NCI-H526 treated with DMSO at 0.1 percent for 48 hours (cell line): ENCODE measurements at places on chromosomes 11 and 22.

DNA sequence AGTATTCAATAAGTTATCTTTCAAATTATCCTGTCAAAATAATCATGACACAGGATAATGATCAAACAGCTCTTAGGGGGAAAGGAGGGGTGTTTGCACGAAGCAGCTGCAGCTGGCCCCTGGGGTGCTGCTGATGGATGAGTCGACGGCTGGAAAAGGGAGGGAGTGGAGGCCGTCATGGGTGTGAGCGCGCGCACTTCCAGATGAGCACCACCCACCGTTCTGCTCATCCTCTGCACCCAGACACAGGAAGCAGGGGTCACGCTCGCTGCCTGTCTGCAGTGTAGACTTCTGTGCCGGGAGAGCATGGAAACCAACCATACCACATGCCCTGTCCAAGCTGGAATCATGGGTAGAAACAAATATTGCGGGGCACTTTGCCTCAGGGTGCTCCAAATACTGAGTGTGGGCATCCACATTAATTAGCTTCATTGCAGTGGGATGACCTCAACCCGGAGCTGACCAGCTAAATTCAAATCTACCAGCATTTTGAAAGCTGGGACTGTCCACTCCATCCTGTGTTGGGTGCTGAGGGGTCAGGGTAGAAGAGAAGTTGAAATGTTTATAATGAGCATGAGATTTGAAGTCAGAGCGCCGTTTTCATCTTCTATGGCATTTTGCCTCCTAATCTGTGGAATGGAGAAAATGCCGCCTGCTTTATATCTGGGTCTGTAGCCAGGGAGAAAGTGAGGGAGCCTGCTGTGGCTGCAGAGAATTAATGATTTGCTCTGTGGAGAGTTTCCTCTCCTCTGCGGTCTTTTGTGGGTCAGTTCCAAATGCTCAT, 802.4 kb downstream of the TBC1D22A start:
- no peak for DNase-seq

GRCh38 chr11:20070459-20070858, 89.8 kb downstream of the DBX1 start:
- DNase-seq = peak; percentile 20

DNA sequence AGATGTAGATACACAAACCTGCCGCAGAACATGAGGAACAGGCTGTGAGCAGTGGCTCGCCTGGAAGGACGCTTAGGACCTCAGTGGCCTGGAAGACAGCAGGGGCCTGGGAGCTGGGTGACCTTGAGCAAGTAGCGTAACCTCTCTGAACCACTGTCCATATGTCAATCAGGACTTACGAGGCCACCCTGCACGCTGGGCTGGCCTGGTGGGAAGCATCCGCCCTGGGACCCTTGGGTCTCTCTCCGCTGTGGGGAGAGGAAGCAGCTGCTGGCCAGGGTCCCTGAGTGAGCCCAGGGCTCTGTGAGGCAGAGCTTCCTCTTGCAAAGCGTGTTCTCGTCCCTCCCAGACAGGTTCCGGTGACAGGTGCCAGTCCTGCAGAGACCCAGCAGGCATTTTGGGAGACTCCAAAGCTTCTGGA, 14.0 kb upstream of the EHD1 start:
- no peak for DNase-seq

GRCh38 chr22:19984201-19984753, 32.3 kb downstream of the ARVCF start:
- DNase-seq = no peak

GRCh38 chr11:66070604-66071380, 720 bp downstream of the PACS1 start:
- DNase-seq = no peak

DNA sequence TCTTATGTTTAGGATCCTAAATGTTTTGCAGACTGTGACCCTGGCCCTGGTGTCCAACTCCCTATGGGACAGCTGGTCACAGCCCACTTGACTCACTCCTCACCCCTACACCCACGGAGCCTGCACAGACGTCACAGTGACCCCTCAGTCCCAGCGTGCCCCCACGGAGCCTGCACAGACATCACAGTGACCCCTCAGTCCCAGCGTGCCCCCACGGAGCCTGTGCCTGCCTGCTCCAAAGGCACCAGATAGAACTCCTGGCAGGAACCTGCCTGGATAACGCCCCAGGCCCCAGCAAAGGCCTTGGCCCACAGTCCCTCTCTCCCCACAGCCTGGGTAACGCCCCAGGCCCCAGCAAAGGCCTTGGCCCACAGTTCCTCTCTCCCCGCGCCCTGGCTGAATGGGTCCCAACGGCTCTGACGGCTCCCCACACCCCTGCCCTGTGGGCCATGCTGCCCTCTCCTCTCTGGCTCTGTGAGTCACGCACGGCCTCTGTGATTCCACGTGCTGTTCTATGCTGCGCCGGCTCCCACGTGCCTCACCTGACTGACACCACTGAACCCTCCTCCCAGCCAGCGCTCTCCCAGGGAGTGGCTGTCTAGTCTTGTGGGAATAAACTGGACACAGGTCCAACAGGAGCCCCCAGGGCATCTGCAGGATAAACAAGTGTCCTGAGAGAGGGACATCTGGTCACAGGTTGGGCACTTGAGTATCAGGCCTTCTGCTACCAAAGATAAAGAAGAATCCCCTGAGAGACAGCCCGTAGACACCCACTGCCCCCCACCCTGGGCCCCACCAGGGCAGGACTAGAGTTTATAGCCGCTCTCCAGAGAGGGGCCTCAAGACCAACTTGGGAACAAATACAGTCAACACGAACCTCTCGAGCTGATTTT, 250.3 kb downstream of the BRD1 start:
- no peak for DNase-seq

- DNase-seq = peak; percentile 96
Measured at GRCh38 chr11:118912742-118913410, 12.8 kb downstream of the BCL9L start.

GRCh38 chr22:44668886-44669521, 33.0 kb upstream of the PRR5 start:
- no peak for DNase-seq

DNA sequence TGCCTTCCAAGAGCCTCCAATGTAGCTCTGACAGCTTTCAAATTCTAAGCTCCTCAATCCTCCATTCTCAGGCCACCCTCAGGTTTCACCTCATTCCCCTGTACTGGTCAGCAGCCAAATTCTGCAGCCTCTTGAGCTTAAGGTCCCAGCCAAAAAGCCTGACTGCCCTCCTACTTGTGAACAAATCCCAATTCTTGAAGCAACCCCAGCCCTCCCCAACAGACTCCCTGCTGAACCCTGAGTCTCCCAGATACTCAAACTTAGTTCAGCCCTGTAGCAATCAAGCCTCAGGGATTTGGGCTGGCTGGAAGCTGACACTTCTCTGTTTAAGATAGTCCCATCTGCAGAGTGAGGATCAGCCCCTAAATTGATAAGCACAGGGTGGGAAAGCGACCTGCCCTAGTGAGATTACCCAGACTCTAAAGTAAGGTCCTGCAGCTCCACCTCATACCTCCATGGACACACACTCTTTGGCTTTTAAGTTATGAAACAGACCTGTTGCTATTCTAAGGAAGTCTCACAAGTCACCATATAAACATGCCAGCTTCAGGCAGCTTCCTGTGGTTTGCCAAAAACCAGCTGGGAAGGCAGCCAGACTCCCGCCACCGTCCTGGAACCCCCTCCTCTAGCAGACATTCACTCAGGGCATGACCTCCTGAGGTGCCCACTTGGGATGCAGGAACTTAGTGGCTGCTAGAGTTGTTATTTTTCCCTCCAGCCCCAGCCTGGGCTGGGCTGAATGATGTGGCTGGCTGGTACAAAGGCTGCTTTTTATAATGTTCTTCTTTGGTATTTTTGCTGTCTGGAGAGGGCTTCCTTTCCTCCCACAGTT, 82.5 kb upstream of the PICALM start:
- DNase-seq = no peak

GRCh38 chr11:73141031-73141308, 1.1 kb downstream of the FCHSD2 start:
- no peak for DNase-seq

- peak; percentile 86 for DNase-seq
Measured at GRCh38 chr11:81497202-81497804, 1236.4 kb downstream of the FAM181B start.

GRCh38 chr22:18906896-18907295, 776 bp downstream of the DGCR6 start:
- no peak for DNase-seq

DNA sequence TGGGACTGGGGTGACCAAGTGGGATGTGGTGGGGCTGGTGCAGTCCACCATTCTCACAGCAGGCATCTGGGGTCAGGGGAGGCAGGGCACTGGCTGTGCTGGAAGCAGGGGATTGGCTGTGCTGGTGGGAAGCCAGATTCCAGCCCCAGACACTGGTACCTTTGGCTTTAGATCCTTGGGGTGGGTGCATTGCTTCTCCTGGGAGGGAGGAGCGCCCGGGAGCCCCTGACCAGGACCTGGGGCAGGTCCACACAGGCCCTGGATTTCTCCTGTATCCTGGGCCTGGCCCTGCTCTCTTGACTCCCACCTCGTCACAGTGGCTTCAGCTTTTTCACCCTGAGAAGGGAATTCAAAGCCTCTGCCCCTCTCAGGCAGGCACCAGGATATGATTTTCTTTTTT, 38.5 kb downstream of the ST3GAL4 start:
- DNase-seq = no peak

DNA sequence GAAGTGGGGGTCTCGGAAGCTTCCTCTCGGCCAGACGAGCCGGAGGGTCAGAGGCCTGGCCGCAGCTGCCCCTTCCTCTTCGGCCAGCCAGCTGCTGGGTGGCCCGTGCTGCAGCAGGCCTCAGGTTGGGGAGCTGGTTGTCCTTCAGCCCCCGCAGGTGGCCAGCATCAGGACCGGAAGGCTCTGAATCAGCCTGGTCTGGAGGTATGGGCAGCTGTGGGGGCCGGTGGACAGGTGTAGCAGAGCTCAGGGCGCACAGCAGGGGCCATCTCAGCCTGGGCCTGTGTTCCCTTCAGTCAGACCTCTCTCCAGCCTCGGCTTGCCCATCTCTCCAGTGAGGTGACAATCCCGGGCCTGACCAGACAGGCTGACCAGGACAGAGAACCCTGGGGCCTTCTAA, 13.9 kb upstream of the TBX1 start:
- DNase-seq = no peak

- DNase-seq = no peak
Measured at GRCh38 chr11:82539669-82540068, 194.0 kb downstream of the FAM181B start.

GRCh38 chr11:32231909-32232493, 141.1 kb downstream of the RCN1 start:
- peak; percentile 34 for DNase-seq

- no peak for DNase-seq
Measured at GRCh38 chr11:76329084-76329648, 51.8 kb downstream of the THAP12 start.

DNA sequence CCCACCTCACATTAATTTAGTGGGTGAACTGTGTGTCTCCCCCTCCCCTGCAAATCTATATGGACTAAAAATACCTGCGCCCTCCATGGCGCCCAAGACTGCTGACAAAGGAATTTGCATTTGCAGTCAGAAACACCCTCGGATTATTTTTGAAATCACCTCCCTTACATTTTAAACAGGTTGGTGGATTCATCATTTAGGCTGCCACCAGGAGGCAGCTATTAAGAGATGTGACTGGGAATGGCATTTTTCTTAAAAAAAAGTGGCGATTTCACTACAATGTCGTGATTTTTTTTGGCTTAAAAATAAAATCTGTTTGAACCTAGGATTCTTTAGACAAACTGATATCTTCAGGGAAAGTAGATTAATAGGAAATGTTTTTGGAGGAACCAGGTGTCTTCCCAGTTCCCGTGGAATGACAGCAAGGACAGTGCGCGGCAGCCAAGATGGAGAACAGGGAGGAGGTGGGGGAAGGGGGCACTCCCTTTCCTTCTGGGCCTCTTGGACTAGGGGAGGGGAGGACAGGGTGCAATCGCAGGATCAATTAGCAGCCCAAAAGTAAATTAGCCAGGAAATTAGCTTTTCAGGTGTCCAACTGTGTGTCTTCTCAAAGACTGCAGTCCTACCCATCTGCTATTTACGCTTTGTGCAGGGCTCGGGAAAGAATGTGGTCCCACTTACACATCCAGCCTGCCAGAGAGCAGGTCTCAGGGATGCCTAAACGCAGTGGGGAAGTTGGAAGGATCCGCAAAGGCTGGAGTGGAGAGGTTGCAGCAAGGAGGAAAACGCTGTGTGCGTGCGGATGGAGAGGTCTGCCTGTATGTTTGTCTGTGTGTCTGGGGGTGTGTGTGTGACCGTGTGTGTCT, 496.4 kb downstream of the NTM start:
- DNase-seq = peak; percentile 65

GRCh38 chr11:75721852-75722668, 4.4 kb downstream of the MOGAT2 start:
- DNase-seq = no peak

GRCh38 chr11:8257003-8257664, 6.5 kb downstream of the LMO1 start:
- DNase-seq = no peak

GRCh38 chr11:117185736-117186430, 7.3 kb downstream of the SIDT2 start:
- DNase-seq = no peak

DNA sequence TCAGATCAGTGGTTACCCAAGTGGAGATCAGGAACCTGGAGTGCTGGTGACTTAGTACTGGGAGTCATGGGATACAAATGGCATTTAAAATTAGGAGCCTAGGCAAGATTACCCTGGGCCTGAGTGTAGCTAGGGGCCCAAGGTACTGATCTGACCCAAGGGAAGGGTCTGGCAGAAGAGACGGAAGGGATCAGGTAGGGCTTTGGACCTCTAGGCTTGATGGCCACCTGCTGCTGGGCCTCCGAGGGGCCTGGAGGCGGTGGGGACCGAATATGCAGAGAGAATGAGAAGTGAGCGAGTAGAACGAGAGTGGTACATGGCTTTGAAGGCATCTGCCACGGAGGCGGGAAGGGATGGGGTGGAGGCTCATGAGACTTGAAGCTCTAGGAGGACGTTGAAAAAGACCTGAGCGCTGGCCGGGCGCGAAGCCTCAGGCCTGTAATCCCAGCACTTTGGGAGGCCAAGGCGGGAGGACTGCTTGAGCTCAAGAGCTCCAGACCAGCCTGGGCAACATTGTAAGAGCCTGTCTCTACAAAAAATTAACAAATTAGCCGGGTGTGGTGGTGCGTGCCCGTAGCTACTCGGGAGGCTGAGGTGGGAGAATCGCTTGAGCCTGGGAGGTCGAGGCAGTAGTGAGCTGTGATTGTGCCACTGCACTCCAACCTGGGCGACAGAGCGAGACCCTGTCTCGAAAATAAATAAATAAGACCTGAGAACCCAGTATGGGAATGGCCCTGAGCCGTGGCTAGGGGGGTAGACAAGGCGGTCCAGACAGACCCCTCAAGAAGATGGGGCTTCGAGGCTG, 563 bp upstream of the PPIL2 start:
- DNase-seq = no peak

DNA sequence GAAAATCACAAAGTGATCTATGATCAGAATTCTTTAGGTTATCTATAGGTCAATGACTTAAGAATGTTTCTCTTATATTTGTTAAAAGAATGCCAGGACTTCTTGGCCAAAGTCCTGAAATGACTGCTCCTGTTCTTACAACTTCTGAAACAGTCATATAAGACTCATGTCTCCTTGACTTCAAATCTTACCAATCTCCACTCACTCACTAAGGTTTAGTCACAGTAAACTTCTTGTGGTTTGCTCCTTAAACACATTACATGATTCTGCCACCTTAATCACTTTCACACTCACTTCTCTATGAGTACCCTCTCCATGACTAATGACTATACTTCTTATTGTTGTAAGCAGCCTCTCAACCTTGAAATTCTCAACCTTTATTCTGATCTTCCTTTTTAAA, 648.7 kb upstream of the CCDC179 start:
- no peak for DNase-seq
